Activated CD4-positive, CD25-positive, alpha-beta regulatory T cell treated with anti-CD3 and anti-CD28 coated beads, Interleukin-2, amount 50 U/mL, for 72 hours (primary cell): ENCODE measurements at places on chromosomes 7 and 10.
A peak's percentile ranks its signal among the peaks of the same experiment; 100 is the strongest.

DNA sequence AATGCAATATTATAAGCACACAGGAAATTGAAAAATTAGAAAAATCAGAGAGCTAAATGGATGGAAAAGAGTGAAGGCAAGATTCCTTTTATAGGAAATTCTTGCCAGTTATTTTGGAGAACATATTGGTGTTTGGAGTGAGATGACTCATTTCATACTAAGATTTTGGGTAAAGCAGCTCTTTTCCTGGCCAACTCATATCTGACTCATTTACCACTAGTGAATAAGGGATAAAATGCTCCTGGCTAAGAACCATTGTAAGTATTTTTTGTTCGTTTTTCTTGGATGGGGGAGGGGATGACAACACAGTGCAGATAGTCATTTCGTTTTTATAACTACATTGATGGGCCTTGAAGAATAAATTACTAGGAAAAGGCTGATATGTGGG lies 139.3 kb downstream of the TWIST1 start:
- DNase-seq: no peak

DNA sequence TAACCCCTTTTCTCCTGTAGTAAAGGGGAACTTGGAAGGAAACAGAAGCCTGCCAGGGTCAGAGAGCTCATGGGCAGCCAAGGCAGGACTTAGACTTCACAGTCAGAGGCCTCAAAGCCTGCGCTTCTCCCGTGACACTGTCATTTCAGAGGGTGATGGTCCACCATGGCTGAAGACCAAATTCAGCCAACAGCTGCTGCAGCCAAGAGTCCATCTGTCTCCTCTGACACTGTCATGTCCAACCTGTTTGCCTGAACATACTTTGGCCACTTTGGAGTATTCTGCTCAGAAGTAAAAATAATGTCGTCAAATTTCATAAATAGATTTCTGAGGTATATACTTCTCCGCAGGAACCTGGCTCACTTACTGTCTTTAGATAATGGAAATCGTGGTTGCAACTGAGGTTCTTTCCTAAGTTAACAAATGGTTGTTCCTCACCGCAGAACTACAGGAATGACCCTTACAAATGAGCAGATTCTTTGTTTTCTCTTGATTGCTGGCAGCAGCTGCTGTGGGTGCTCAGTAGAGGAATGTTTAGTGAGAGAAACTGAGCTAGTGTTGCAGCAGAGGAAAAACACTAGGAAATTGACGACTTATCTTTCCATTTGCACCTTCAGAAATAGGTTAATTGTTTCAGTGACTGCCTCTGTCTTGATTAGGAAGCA lies 626.5 kb downstream of the SDK1 start:
- DNase-seq: no peak

- DNase-seq: no peak
These were observed 92.1 kb downstream of the ZNF277 start for GRCh38 chr7:112298543-112299100.

- no peak for DNase-seq
These were observed 15.9 kb downstream of the FKBP6 start for GRCh38 chr7:73343671-73344380.

- DNase-seq: no peak
These were observed 11.7 kb upstream of the MKI67 start for GRCh38 chr10:128137877-128138276.

DNA sequence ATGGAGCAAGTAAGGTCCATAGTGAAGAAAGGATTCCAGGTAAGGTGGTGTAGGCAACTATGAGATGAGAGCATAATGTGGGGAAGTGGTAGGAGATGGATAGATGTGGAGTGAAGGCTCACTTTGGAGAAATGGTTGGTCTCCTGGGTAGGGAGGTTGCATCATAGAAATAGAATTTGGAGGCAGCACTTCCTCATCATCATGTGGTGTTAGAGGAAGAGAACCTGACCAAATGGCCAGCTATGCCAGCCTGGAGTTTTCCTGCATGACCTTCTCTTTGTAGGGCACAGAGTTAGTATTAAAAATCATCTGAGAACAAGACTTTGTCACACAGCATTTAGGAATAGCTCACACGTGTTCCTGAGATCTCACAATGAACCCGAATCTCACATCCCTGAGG lies 126.7 kb upstream of the CXCL12 start:
- DNase-seq: no peak

DNA sequence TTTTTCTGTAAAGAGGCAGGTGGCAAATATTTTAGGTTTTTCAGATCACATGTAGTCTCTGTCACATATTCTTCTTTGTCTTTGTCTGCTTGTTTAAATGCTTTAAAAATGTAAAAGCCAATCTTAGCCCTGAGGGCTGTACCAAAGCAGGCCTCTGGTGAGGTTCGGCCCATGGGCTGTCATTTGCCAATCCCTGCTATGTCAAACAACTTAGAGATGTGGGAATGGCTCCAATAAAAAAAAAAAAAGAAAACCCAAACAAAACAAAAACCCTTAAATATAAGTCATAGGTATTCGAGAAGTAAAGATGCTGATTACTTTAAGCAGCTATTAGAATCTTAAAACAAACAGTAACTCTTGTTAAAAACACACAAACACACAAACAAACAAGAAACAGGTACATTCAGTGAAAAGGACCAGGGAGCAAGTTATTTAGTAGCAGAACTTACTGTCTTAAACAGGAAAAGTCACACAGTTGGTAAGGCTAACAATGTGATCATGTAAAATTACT lies 61.4 kb upstream of the NAMPT start:
- no peak for DNase-seq

DNA sequence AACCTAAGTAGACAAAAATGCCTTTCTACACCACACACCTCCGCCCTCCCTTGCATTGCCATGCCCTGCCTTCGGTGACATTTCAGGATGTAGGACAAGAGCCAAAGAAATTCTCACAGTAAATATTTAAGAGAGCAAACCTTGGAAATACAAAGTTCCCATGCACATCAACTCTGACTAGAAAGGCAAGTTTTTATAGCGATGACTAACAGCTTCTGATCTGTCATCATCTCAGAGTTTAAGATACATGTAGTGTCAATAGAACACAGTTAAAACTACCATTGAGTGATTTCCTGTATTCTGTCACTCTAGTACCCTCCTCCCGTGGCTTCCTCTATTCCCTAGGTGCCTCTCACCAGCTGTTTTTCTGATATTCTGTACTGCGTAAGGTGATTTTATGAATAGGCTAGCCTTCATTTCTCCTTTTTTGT lies 20.7 kb downstream of the SLC16A9 start:
- DNase-seq: no peak

DNA sequence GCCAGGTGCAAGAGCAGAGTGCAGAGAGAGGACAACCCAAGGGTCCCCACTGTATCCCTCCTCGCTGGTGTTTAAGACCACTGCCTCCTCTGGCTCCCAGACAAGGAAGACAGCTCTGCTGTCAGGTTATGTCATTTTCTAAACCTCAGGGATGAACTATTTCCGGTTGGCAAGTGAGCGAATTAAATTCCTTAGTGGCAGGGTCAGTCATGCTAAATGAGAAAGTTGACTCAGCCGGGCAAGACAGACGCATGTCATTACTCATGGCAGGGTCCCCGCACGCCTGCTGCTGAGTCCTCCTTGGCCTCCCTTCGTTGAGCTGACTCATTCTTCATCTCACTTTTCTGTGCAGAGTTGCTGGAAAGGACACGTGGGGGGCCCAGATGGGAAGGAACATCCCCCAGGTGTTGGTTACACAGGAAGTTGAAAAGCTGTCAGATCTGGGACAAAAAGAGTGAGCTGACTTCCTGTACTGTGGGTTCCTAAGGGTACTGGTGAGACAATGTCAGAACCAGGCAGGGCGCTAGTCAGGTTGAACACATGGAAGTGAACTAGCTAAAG lies 47.1 kb upstream of the UCN3 start:
- peak; percentile 60 for DNase-seq

GRCh38 chr10:79438021-79438698 lies 7.3 kb downstream of the ZCCHC24 start:
- DNase-seq: no peak

DNA sequence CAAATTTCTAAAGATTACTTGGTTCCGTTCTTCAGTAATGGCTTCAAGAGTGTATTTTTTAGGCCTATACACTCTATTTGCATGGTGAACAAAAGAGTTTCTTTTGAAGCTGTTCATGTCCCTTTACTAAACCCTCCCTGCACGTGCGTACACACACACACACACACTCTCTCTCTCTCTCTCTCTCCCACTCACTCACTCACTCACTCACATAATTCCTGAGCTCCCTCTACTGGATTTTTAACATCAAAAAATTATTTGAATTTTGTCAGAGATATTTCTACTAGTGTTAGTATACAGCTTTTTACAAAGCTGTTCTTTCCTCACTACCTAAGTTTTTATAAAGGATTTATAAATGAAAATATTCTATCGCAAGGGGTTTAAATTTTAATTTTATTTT lies 85.9 kb downstream of the UBE3C start:
- DNase-seq: no peak

DNA sequence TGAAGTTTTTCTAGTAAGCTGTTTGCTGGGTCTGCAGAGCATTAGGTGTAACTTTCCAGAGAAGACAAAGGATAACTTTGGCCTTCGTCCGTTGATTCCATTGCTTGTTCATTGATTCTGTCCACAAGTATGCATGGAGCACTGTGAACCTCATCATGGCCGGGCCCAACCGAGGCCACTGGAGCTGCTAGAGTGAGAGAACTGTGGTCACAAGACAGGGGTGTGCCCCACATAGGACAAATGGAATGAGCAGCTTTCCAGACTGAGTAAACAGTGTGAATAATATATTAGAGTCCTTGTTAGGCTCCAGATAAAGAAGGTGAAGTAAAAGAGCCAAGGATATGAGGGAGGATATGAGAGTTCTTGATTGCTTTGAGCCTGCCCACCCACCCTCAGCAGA lies 24.9 kb downstream of the MBL2 start:
- no peak for DNase-seq

DNA sequence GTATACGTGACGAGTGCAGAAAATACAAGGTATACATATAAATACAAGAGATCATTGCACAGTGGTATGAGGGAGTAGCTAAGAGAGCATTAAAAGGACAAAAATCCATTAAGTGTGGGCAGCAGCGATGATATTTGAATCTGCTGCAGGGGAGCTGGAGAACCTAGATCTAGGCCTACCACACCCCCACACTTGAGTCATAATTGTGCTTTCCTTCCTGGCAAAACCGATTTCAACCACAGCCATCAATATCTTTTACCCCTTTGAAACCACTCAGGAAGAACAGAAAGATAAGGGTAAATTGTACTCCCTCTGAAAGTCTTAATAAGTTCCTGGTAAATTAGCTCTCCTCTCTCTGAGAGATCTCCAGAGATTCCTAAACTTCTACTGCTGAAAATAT lies 345.0 kb downstream of the SORCS1 start:
- no peak for DNase-seq

GRCh38 chr7:23653942-23654341 lies 26.1 kb upstream of the FAM221A start:
- DNase-seq: no peak

DNA sequence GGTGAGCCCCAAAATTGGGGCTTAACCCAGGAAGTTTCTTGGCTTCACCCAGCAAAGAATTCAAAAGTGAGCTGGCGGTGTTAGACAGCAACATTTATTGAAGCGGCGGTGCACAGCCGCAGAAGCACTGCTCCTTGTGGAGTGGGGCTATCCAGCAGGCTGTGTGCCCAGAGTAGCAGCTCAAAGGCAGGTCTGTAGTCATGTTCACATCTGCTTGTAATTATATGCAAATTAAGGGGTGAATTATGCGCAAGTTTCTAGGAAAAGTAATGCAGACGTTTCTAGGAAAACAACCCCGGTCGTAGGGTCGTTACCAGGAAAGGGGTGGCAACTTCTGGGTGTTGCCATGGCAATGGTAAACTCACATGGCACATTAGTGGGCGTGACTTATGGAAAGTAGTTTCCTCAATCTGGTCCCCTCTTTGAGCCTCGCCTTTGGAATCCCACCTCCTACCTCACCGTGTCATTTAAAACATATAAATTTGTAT lies 13.7 kb upstream of the KBTBD2 start:
- DNase-seq: peak; percentile 62

DNA sequence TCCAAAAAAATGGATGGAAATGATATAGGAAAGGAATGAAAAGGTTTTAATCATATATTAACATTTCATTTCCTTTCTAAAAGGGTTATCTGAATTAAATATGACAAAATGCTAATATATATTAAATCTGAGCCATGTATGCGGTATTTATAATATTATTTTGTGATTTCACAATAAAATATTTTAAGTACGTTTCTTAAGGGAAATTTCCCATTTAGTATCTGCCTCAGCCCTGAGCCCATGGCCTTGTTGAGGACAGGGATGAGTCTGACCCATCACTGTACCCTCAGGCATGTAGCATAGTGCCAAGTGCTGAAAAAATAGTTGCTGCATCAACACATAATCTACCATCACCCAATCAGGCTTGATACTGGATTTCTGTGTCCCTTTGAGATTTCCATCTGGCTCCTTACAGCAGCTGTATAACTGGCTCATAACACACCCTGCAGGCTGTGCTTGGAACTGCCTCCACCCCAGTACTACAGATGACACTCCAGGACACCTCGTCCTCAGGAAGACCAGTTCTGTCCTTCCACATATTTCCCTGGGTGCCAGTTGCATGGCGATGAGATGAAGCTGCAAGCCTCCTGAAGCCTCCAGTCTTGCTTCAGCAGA lies 59.4 kb upstream of the ASAH2 start:
- peak; percentile 34 for DNase-seq

GRCh38 chr10:1294748-1295147 lies 238.6 kb downstream of the WDR37 start:
- peak; percentile 22 for DNase-seq

GRCh38 chr10:8060010-8060703 lies 5.7 kb downstream of the GATA3 start:
- DNase-seq: peak; percentile 66

DNA sequence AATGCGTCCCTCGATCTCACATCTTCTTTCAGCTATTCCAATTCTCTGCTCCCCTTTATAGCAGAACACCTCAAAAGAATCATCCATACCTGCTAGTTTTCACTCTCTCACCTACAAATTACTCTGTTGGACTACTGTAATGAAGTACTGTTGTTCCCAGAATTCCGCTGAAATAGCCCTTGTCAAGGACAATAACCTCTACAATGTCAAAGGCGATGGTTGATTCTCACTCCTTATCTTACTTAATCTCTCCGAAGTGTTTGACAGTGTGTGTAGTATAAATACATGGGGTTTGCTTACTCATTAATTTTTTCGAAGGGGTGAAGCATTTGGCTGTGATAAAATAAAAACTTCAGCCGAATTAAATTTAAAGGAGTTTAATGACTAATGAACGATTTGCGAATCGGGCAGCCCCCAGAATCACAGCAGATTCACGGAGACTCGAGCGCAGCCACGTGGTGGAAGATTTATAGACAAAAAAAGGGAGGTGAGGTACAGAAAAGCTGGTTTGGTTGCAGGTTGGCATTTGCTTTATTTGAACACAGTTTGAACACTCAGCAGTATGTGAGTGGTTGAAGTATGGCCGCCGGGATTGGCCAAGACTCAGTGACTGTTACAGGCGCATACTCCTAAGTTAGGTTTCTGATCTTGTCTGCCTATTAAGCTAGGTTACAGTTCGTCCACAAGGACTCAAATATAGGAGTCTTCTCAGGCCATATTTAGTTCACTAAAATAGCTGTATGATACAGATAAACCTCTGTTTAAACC lies 29.8 kb downstream of the SYPL1 start:
- DNase-seq: no peak
